H1 (cell line): ENCODE measurements at places on chromosomes 1 and 21.

- no peak for DNase-seq
These were observed 6.0 kb downstream of the FTCD start for GRCh38 chr21:46149205-46149901.

GRCh38 chr1:194331758-194332157 is 1145.3 kb upstream of the B3GALT2 start:
- DNase-seq, result no peak

- DNase-seq, result no peak
These were observed 281.1 kb downstream of the NPHP4 start for GRCh38 chr1:5711079-5711478.

GRCh38 chr1:230828421-230828820 is 39.9 kb downstream of the C1orf198 start:
- DNase-seq, result peak; percentile 22

- no peak for DNase-seq
These were observed 112.3 kb downstream of the HLX start for GRCh38 chr1:220991506-220991905.

DNA sequence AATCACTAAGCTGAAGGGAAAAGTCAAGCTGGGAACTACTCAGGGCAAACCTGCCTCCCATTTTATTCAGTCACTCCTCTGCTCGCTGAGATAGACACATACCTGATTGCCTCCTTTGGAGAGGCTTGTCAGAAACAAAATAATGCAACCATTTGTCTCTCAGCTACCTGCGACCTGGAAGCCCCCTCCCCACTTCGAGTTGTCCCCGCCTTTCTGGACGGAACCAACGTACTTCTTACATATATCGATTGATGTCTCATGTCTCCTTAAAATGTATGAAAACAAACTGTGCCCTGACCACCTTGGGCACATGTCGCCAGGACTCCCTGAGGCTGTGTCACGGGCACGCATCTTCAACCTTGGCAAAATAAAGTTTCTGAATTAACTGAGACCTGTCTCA is 21.5 kb upstream of the HPDL start:
- DNase-seq, result peak; percentile 37

DNA sequence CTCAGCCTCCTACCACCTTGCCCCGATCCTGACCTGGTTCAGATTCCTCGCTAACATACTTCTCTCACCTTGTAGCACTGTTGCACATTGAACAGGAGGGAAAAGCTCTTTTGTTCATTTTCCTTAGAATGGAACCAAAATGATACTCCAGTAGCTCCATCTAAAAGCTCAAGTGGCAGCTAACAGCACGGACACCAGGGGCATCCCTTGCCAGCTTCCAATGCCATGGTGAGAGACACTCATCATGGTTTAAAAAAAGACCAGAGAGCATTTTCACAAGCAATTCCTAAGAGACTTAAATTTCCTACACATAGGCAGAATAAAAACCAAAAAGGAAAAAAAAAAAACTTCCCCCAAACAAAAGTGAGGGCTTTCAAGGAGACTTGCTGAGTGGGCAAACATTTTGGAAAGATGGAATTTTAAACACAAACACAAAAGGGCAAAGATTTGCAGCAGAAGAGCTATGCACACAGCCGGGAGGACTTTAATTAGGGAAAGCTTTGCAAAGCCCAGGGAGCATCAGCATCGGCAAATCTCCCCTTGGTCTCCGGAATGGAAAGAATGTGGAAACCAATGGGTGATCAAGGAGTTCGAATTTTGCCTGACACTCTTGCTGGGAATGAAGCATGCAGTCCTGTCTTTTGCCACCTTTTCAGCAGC is 84.3 kb downstream of the CAPZB start:
- DNase-seq, result peak; percentile 34

GRCh38 chr1:75797606-75798216 is 1.0 kb downstream of the MSH4 start:
- DNase-seq, result no peak

DNA sequence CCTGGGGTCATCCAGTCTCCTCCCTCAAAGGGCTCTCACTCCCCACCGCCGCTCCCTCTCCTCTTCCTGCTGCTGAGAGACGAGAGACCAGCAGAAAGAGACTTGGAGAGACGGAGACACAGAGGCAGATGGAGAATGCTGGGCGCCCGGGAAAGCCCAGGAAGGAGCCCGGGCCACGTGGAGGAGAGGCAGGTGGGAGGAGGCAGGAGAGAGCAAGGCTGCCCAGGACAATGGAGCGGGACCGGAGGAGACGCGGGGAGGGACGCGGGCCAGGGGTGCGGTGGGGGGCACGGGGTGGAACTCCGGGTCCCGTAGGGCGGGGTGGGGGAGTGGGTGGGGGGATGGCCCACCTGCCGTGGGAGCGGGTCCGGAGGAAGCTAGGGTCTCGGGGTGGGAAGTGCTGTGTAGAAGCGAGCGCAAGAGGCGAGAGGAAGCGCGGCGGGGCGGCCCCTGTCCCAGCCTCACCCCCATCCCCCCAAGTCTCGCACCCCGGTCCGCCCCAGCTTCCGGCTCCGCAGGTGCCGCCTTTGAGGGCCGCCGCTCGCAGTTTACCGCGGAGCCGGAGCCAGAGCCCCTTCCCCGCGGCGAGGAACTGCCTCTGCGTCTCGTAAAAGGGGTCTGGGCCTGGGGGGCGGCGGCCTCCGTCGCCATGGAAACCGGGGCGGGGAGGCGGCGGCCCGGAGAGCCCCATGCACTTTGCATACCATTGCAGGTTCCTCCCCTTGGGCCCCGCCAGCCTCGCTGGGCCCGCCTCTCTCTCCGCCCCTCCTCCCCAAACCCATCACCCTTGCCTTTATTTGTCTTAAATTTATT is 11.7 kb upstream of the EPHA2 start:
- peak; percentile 91 for DNase-seq

GRCh38 chr21:27156666-27157065 is 189.8 kb upstream of the ADAMTS5 start:
- DNase-seq, result no peak

DNA sequence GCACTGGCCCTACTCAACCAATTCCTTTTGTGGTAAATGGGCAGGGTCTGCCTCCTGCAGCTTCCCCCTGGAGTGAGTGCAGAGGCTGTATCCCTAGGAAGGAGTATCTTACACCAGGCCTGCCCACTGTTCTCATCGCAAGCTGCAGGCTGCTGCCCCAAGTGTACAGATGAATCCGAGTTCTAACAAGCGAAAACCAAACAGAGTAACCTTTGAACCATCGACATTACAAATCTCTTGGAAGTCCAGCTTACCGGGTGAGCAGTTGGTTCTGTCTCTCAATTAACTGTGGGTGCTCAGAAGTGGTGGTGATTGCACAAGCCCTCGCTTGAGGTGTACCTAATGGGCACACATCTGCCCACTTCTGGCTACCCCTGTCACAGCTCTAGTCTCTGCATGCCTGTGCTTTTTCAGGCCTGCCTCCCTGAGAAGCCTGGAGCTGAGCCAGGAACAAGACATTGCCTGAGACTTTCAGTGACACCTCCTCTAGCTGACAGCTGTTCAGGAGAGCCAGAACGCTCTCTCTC is 22.7 kb downstream of the INAVA start:
- no peak for DNase-seq

- DNase-seq, result no peak
These were observed 5.2 kb downstream of the ADAMTS4 start for GRCh38 chr1:161193561-161194235.

- no peak for DNase-seq
These were observed 98.0 kb downstream of the ETS2 start for GRCh38 chr21:38903690-38904139.

DNA sequence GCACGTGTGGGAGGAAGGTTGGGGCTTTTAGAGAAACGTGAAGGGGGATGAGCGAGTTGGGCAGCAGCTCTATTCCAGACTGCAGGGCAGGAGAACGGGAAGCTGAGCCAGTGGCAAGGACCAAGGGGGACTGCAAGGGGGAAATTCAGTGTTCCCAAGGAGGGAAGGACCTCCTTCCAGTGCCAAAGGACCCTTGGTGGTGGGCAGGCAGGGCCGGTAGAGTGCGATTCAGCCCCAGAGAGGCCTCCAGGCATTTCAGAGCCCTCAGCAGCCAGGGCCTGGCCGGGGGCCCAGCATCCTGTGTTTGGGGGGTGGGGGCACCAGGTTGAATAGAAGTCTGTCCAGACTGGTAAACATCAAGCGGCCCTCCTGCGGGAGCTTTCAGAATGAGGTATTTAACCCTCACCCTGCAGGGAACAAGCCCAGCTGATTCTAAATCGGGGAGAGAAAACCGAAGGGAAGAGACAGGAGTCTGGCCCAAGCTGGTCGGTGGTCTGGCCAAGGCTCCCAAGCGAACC is 2.3 kb downstream of the COL9A2 start:
- DNase-seq, result no peak

DNA sequence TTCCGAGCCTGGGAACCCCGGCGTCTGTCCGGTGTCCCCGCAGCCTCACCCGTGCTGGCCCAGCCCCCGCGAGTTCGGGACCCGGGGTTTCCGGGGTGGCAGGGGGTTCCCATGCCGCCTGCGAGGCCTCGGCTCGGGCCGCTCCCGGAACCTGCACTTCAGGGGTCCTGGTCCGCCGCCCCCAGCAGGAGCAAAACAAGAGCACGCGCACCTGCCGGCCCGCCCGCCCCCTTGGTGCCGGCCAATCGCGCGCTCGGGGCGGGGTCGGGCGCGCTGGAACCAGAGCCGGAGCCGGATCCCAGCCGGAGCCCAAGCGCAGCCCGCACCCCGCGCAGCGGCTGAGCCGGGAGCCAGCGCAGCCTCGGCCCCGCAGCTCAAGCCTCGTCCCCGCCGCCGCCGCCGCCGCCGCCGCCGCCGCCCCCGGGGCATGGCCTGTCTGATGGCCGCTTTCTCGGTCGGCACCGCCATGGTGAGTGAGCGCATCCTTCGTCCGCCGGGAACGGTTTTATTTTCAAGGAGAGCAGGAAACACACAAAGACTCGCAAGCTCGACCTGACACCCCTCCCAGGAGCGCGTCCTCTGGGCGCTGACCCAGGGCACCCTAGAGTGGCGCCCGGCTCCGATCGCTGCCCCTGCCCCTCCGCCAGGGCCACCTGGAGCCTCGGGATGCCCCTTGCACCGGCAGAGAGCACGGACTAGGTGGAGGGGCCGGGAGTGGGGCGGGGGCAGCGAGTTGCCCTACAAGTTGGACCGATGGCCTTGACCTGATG is at the start of gene ABCG1:
ABCG1 (plus strand) TSS at position 305 of the 770 bp plus-strand sequence; CDS start at position 428, 123 bp downstream.
- DNase-seq, result peak; percentile 84

- no peak for DNase-seq
These were observed 335.6 kb upstream of the PBX1 start for GRCh38 chr1:164223378-164223777.

GRCh38 chr21:15430023-15430422 is 299.8 kb upstream of the USP25 start:
- no peak for DNase-seq

- DNase-seq, result no peak
These were observed 1.1 kb downstream of the TAGLN2 start for GRCh38 chr1:159924025-159924790.

GRCh38 chr1:208668991-208669390 is 424.8 kb upstream of the PLXNA2 start:
- no peak for DNase-seq

DNA sequence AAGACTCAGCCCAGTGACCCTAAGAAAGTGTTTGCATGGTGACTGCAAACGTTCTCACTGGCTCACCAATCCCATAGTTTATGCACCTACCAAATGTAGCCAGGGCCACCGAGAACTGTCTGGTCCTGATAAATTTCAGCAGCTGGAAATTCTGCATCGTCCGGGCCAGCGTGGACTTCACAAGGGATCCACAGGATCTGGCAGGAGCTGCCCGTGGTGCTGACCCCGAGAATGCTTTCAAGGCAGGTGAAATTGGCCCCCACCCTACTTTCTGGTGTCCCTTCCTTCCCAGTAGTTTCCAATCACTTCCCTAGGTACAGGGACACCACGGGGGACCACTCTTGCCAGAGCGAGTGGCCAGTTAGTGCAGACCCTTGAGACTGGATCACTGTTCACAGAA is 26.2 kb downstream of the UBASH3A start:
- no peak for DNase-seq

GRCh38 chr1:102593276-102593675 is 515.0 kb downstream of the COL11A1 start:
- DNase-seq, result no peak
